ENCODE measurements at places on chromosomes 4 and X.

DNA sequence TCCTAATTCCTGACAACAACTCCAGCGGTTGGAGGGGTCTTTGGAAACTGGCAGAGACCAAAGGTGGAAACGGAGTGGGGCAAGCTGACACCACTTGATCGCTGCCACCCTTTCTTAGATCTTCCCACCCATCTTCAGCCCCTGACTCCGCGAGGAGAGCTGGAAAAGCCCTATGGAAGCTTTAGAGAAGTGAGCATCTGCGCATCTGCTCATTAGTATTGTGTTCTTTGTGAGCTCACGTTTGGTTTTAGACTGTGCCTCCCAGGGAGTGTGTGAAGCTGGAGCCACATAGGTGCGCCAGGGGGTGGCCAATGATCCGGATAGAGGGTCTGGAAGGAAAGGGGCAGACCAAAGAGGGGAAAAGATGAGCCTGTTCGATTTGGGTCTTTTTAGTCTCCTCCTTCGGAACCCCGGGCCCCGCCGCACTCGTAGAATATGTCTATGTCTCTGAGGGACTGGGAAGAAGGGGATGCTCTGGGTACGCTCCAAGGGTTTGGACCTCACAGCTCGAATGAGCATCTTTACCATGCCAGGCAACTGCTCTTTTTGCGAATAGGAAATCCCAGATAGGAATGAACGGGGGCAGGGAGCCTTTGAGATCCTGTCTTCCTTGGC lies 578 bp upstream of the DKK2 start:
- no peak for DNase-seq

DNA sequence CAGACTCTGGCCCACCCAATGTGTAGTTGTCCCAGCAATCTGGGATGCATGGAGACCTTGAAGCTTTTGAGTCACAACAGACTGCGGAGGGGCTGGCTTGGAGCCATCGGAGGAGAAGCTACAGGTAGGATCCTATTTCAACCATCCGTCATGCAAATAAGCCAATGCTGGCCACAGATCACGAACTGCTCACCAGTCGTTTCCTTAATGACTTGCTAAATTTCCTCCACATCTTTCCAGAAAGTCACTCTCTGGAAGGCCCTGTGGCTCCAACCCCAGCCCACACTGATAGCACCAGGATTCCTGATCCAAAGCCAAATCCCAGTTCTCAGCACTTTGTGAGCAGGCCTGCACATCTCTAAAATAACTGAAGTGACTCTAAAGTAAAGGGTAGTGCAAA lies 321.3 kb downstream of the RAB28 start:
- DNase-seq, result no peak

DNA sequence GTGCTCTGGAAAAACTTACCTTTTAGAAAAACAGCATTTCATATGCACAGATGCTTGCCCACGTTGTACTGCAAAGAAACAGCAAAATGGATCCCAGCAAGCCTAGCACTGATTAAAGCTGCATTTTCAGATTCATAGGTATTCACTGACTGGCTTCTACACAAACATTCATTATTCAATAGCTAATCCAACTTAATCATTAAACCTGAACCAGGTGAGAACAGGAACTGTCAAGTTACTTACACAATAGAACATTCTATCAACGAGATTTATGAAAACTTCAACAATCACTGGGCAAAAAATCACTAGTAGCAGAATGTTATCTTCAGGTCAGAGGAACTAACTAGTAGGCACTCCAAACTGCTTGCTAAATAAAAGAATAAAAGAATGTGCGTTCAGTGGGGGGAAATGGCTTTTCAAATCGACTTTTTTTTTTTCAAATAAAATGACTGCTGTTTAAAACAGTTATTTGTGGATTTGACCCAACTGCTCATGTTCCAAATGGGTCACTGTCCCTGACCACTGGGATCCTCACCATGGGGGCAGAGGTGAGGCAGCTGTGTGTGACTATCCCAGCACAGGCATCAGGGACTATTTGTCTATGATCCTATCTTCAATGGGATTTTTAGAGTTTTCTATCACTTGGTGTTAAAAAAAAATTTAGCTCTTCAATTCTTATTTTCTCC lies 42.3 kb downstream of the STX18 start:
- DNase-seq, result no peak

DNA sequence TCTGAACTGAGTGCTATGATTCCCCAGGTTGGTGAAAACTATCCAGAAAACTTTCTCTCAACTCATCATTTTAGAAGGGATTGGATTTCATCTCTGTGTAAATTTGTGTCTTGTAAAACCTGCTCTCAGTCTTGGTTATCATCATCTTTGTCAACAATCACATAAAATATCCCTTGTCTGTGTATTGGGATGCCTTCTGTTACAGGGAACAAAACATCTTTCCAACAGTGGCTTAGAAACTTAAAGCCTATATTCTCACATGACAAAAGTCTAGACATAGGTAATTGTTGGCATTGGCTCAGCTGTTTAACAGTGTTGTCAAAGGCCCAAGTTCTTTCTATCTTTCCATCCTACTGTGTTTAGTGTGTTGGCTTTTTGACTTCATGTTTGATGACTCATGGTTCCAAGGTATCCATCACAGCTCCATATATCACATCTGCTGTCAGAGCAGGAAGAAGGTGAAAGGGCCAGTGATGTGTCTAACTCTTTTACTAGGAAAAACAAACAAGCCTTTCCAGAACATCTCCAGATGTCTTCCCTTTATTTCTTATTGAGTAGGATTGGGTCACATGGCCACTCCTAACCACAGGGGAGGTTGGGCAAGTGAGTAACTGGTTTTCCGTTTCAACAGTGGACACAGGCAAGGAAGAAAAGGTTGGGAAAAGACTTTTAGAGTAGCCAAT lies 65.0 kb downstream of the PHEX start:
- DNase-seq, result no peak

DNA sequence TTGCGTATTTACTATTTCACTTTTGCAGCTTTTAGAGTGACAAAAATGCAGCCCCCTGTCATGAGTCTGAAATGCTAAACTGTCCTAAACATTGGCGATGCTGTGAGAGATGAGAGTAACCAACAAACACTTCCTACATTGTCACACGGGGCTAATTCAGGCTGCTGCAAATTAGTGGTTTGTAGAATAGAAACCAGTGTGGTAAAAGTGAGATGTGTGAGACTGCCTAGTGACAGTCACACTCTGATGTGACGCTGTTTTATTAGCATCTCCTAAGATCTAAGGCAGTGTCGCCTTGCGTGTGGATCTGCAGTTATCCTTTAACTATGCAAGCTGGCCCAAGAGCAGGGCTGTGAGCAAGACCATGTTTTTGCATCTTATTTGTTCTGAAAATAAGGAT lies 800.2 kb upstream of the TENM3 start:
- no peak for DNase-seq

- no peak for DNase-seq
Measured at GRCh38 chr4:149823769-149824221, 8.2 kb upstream of the IQCM start.

DNA sequence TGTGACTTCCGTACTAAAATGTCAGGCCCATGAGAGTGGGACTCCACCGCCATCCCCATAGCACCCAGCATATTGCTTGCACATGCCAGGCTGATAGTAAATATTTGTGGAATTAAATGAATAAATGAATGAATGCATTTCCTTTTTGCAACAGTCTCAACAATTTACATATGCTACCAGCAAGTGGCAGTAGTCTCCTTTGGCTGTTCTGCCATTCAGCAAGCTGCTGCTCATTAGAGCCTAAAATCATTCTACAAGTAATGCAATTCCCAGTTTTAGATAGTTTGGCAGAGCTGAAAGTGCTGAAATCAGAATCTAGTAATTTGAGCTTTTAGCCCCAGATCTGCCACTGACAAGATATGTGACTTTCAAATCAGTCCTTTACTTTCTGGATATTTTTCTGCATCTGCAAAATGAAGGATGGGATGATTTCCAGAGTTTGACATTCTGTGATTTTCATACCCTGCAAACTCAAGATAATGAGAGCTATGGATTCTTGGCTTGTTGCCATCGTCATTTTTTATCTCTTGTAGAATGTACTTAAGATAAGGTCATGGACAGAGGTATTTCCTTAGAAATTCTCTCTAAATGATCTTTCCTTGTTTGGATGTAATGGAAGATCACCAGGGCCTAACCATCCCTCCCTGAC lies 35.7 kb upstream of the INTS6L start:
- no peak for DNase-seq

DNA sequence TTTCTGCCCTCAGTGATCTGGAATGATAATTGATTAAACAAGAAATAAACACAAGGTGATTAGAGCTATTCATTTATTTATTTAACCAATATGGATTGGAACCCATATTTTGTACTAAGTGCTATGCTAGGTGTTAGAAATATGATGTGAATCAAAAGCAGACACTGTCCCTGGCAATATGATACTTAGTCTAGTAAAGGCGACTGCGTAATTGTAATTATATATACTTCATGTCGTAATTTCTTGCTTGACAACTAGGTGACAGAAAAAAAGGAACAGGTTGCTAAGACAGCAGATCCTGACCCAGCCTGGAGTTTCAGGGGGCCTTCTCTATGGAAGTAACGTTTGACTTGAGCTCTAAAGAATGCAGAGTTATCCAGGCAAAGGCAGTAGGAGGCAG lies 236.5 kb upstream of the F9 start:
- no peak for DNase-seq

GRCh38 chrX:111567542-111568255 lies 56.3 kb downstream of the SERTM2 start:
- no peak for DNase-seq

- DNase-seq, result no peak
Measured at GRCh38 chr4:125091101-125091500, 223.7 kb upstream of the FAT4 start.

DNA sequence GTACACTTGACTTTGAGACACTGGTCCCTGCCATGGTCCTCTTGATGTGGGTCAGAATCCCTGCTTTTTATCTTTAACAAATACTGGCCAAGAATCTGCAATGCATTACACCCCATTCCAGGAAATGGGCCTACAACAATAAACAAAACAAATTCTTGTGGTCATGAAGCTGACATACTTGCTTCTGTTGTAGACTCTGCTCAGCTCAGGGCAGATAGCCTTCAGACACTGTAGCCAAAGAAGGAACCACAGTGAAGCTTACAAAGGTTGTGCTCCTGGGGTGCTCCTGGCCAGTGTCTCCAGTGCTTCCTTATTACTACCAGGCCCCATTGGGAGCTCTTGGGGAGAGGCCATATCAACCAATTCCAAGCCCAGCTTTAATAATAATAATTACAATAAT lies 21.8 kb downstream of the KIAA1210 start:
- no peak for DNase-seq

DNA sequence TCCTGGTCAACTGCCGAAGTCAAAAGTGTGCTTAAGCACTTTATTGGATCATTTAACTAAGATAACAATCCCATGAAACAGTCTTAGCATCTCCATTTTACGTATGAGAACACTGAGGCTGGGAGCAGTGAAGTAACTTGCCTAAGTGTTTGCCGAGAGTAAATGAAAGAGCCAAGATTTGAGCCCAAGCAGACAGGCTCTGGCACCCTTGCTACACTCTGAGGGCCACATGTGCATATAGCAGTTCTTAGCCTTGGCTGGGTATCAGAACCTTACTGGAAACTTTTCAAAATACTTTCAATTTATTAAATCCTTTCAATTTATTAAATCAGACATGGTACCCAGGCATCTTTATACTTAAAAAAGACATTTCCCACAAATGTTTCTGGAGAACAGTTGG lies 225.9 kb downstream of the NR3C2 start:
- no peak for DNase-seq

GRCh38 chr4:27189683-27190082 lies 329.0 kb downstream of the STIM2 start:
- no peak for DNase-seq

DNA sequence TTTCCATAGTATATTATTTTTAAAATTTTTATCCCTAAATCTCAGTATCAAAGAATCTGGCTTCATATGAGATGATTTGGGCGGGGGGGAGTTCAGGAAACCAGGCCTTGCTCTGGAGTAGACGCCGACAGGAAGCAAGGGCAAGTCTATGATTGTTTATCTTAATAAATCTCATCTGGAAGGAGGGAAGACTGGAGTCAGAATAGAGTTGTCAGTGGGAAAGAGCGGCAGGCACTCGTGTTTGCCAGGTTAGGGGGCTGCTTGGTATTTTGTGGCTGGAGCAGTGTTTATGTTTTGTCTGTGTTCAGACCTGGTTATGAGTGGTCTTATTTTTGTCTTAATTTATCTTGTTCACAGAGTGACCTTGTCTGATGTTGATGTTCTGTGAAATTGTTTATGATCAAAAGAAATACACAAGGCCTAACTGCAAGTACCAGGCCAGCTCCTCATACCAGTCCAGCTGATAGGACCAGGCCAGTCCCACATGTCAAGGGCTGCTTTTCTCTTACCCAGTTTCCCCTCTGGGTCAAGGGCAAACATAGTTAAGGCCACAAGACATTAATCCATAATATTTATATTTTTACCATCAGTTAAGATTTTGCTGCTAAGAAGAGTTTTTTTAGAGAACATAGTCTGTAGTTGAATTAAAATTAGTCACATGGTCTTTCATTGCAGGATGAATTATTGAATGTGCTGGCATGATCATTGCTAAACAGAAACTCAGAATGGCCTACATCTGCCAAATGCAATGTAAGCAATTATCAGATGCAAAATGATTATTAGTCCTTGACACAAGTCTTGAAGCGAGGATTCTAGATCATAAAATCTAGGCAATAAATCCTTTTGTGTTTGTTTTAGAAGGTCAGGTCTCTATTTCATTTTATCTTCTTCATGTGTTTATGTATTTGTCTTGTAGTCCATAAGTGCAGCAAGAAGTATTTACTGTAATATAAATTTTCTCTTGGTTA lies 176.5 kb downstream of the GASK1B start:
- DNase-seq, result no peak

GRCh38 chr4:149168645-149169044 lies 647.0 kb downstream of the IQCM start:
- DNase-seq, result no peak

GRCh38 chrX:30793075-30793766 lies 95.8 kb downstream of the TAB3 start:
- DNase-seq, result no peak

DNA sequence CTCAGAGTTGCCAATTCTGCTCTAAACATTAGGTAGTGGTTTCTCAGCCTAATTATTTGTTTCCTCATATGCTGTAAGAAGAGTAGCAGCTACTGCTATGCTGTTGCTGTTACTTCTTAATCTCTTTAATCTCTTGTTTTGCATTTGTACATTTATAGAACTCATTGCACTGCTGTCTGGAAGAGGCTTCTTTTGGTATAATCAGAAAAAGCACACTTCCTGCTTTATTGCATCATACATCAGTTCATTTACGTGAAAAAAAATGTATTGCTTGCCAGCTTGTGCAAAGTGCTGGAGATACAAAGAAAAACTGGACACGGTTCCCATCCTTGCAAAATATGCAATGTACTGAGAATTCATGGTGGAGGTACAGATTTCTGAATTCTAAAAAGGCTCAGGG lies 332.0 kb downstream of the GRXCR1 start:
- DNase-seq, result no peak

DNA sequence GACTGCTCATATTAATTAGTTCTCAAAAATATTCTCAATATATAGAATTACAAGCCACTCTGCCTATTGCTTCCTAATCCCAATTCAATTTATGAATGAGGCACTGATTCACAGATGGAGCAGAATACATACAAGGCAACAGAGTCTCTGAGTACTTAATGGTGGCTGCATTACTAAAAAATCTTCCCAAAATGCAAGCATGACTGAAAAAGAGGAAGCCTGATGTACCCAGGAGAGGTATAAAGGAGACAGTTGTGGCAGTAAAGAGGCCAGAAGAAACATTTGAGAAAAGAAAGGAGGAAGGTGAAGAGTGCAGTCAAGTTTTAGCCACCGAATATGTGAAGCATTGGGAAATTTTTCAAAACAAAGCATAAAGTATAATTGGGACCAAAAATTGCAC lies 163.2 kb upstream of the INTU start:
- DNase-seq, result no peak

GRCh38 chr4:109803924-109804571 lies 2.2 kb upstream of the CFI start:
- no peak for DNase-seq
